ENCODE measurements at places on chromosomes 5 and 9.

- H3K27ac ChIP-seq, result no peak overlapping the region
- no peak for DNase-seq
- H3K4me1 ChIP-seq, result peaks cover 15% of the 10 kb centered on the region
- H3K36me3 ChIP-seq, result no peaks in the 10 kb centered on the region
- H3K27me3 ChIP-seq, result no peaks in the 10 kb centered on the region
Observed at GRCh38 chr5:40395251-40395650, 284.5 kb upstream of the PTGER4 start.

DNA sequence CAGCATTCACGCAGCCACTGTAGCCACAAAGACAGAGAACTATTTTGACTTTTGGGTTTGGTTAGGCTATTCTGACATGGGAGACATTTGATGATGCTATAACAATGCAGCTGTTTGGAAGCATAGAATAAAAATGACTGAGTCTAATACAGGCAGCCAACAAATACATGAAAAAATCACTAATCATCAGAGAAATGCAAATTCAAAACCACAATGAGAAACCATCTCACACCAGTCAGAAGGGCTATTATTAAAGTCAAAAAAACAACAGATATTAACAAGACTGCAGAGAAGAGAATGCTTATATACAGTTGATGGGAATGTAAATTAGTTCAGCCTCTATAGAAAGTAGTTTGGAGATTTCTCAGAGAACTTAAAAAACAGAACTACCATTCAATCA lies 107.1 kb upstream of the POC5 start:
- DNase-seq, result no peak
- H3K36me3 ChIP-seq, result no peaks in the 10 kb centered on the region
- H3K27me3 ChIP-seq, result no peaks in the 10 kb centered on the region

GRCh38 chr9:79583952-79584654 lies 12.3 kb downstream of the TLE4 start:
- peaks cover 60% of the 10 kb centered on the region for H3K4me1 ChIP-seq
- no peaks in the 10 kb centered on the region for H3K36me3 ChIP-seq
- H3K27me3 ChIP-seq, result no peaks in the 10 kb centered on the region
- no peak overlapping the region for H3K27ac ChIP-seq

DNA sequence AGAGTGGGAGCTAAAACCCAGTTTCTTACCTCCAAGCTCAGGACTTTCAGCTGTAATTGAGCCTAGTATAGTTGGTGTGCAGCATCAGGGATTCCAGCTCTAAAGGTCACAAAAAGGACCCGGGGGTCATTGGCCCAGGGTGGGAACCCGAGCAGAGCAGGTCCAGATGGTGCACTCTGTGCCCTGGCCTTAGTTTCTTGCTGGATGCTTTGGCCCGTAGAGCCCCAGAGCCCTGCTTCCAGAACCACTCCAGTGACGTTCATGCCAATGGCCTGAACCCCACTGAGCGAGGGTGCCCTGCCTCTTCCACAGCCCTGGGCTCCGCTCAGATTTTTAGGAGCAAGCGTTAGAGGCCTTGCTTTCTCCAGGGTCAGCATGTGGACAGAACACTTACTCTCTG lies 8.2 kb downstream of the SLC22A5 start:
- no peaks in the 10 kb centered on the region for H3K36me3 ChIP-seq
- no peak overlapping the region for H3K4me3 ChIP-seq
- peaks cover 19% of the 10 kb centered on the region for H3K4me1 ChIP-seq
- H3K27ac ChIP-seq, result no peak overlapping the region
- no peak for DNase-seq

- H3K4me3 ChIP-seq, result no peak overlapping the region
- no peaks in the 10 kb centered on the region for H3K4me1 ChIP-seq
- DNase-seq, result no peak
- H3K27me3 ChIP-seq, result no peaks in the 10 kb centered on the region
Observed at GRCh38 chr5:160675988-160676387, 176.0 kb downstream of the ATP10B start.

DNA sequence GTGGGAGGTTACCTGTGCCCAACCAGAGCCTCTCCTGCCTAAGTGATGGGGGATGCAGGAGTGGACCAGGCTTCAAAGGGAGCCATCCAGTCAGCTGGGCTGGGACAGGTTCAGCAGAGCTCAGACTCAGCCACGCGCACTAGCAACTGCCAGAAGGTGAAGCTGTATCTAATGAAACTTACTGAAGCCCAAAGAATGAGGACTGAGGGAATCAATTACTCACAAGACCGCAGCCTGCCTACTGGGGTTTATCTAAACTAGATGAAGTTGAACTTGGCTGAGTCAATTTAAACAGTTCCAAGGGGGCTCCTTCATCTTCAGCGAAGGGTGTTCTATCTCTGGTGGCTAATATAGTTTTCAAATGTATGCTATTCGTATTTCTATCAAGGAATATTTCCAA lies 11.4 kb downstream of the HAND1 start:
- H3K4me1 ChIP-seq, result peaks cover 3% of the 10 kb centered on the region
- peaks cover 7% of the 10 kb centered on the region for H3K27me3 ChIP-seq
- no peaks in the 10 kb centered on the region for H3K36me3 ChIP-seq
- DNase-seq, result no peak
- no peak overlapping the region for H3K4me3 ChIP-seq

DNA sequence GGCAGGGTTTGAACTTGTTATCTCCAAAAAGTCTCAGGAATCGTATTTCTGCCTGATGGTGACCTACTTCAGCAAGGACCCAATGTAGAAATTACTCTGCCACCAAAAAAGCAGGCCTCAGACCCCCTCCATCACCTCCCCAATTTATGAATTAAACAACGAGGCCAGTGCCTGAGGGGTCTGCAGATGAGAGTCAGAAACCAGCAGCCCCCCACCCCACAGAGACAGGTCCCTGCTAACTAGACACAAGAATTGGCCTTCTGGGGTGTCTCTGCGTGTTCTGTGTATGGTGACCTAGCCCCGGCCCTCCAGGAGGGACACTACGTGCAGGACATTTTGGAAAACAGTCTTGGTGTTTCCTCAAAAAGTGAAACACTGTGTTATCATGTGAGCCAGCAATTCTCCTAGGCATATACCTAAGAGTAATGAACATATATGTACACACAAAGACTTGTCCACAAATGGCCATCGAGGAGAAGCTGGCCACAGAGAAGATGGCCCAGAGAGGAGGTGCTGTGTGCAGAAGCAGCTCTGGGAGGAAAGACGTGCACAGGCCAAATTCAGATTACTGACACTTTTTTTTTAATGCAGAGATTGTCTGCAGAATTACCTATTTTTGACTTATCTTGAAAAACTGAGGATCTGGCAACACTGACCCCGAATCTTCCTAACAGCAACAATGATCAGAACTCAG lies 93.8 kb downstream of the ADAMTS2 start:
- H3K4me3 ChIP-seq, result no peak overlapping the region
- DNase-seq, result no peak
- no peaks in the 10 kb centered on the region for H3K4me1 ChIP-seq
- H3K27ac ChIP-seq, result no peak overlapping the region
- no peaks in the 10 kb centered on the region for H3K27me3 ChIP-seq

GRCh38 chr9:113579283-113580040 lies 115.9 kb downstream of the RGS3 start:
- DNase-seq, result no peak
- peak overlapping the region; percentile 90 for H3K27ac ChIP-seq
- no peaks in the 10 kb centered on the region for H3K27me3 ChIP-seq
- peaks cover 21% of the 10 kb centered on the region for H3K36me3 ChIP-seq
- peaks cover 95% of the 10 kb centered on the region for H3K4me1 ChIP-seq

DNA sequence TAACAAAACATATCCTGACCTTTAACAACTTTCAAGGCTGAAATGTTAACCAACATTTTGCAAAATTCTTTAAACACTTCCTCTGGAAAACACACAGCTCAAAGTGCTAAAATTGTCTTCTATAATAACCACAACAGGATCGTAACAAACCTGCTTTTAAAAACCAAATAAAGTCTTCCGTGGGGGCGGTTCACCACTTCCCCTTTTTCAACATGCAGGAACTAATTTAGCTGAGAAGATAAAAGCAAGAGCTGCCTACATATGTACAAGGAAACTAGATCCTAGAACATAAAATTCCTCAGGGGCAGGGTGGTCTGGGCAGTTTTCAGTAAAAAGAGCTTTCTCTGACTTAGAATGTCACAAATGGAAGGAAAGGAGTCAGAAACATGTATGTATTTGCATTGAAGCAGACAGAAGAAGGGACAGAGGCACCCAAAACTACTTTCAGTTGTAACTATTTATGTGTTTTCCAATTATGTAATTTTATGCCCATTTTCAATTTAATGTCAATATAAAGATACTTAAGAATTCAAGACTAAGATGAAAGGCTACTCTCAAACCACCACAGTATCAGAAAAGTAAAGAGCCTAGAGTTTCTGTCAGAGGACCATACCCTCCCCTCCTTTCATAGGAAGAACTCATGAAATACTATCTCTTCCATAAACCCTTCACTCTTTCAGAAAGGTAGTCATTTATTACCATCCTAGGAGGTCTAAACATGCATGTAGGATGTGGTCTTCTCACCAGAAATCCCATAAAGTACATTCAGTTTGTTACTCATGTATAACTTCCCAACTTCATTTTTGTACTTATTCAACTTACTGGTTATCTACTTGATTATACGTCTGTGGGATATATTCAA lies 185.9 kb upstream of the RASA1 start:
- no peak overlapping the region for H3K4me3 ChIP-seq
- peaks cover 3% of the 10 kb centered on the region for H3K27me3 ChIP-seq
- no peaks in the 10 kb centered on the region for H3K36me3 ChIP-seq
- H3K27ac ChIP-seq, result no peak overlapping the region
- H3K4me1 ChIP-seq, result no peaks in the 10 kb centered on the region

- no peaks in the 10 kb centered on the region for H3K4me1 ChIP-seq
- H3K36me3 ChIP-seq, result no peaks in the 10 kb centered on the region
- no peak overlapping the region for H3K27ac ChIP-seq
- H3K4me3 ChIP-seq, result no peak overlapping the region
- H3K27me3 ChIP-seq, result no peaks in the 10 kb centered on the region
Observed at GRCh38 chr5:110957934-110958333, 113.6 kb upstream of the TSLP start.

DNA sequence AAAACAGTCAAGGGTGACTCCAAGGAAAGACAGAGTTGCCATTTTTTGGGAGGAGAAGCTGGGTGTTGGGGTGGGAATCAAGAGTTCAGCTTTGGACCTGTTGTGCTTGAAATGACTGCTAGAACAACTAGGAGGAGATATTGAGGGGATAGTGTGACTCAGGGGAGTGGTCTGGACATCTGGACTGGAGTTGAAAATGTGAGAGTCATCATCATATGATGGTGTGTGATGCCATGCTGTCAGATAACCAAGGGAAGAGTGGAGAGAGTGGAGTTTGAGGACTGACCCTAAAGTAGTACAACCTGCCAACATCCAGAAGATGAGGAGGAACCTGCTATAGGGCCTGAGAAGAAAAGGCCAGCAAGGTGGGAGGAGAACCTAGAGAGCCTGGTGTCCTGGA lies 199.7 kb downstream of the ARHGEF28 start:
- H3K36me3 ChIP-seq, result no peaks in the 10 kb centered on the region
- no peak overlapping the region for H3K27ac ChIP-seq
- DNase-seq, result no peak
- H3K4me3 ChIP-seq, result no peak overlapping the region
- no peaks in the 10 kb centered on the region for H3K27me3 ChIP-seq

DNA sequence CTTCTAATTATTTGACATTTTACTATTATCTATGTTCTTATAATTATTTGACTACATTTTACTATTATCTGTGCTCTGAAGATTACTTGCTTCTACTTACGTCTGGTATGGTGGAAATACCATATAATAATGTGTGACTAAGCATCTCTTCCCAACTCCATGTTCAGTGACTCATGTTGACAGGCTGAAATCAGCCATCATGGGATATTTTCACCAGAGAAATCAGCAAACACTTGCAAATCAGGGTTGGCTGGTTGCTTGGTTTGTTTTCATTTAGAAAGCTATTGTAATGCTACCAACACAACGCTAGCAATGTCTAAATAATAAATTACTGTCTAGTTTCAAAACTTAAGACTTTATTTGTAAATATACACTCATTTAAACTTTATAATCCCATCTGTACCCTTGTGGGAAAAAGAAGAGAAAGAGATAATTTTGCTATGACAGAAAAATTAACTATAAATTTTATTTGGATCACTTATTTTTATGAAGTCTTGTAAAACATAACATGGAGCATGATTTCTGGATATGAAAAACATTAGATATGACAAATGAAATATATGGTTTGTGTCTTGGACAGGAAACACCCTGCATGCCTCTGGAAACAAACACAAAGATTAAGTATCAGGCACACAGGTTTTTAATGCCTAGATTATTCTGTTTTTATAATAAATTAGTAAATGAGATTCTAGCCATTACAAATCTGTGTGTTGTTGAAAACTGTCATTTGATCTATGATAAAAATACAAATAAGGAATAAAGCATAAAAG lies 337.6 kb downstream of the BNC2 start:
- no peaks in the 10 kb centered on the region for H3K36me3 ChIP-seq
- DNase-seq, result no peak
- H3K27ac ChIP-seq, result no peak overlapping the region
- H3K4me1 ChIP-seq, result no peaks in the 10 kb centered on the region
- no peaks in the 10 kb centered on the region for H3K27me3 ChIP-seq
- H3K4me3 ChIP-seq, result no peak overlapping the region

DNA sequence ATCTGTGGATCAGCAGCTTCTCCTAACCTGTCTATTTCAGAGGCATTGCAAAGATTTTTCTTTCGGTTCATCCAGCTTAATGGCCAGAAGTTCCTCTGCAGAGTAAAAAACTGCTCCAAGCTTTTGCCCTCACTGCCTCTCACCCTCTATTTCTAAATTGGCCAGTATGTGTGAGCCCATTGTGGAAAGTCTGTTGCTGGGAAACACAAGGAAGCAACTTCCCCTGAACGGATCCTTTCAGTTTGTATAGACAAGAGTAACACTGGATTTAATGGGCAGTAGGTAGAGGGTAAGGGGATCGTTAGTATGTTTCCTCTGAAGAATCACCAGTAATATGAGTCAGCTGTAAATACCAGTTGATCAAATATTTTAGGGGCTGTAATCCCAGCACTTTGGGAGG lies 7.2 kb downstream of the THBS4 start:
- H3K27me3 ChIP-seq, result no peaks in the 10 kb centered on the region
- no peaks in the 10 kb centered on the region for H3K36me3 ChIP-seq
- H3K4me3 ChIP-seq, result no peak overlapping the region
- H3K4me1 ChIP-seq, result no peaks in the 10 kb centered on the region
- H3K27ac ChIP-seq, result no peak overlapping the region

Measured in heart right ventricle (tissue), 16 donors.